ENCODE measurements at places on chromosomes 5 and 9. TPM values are rescaled to one million over a fixed set of nuclear protein-coding genes. Genes with fewer than 3 reads are reported as not detected.

- DNase-seq, result no peak
Observed at GRCh38 chr5:146076028-146076427, 29.3 kb downstream of the PLAC8L1 start.

GRCh38 chr5:140710899-140711552 lies 10.8 kb downstream of the ZMAT2 start:
- DNase-seq, result peak; percentile 96

DNA sequence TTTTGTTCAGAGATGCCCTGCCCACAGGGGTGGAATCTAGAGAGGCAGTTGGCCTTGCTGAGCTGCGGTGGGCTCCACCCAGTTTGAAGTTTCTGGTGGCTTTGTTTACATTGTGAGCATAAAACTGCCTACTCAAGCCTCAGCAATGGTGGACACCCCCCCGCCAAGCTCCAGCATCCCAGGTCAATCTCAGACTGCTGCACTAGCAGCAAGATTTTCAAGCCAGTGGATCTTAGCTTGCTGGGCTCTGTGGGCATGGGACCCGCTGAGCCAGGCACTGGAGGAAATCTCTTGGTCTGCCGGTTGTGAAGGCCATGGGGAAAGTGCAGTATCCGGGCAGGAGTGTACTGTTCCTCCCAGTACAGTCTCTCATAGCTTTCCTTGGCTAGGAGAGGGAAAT lies 55.5 kb downstream of the MINAR2 start:
- no peak for DNase-seq

GRCh38 chr5:172365948-172366608 lies 82.5 kb upstream of the UBTD2 start:
- DNase-seq, result no peak

- DNase-seq, result no peak
Observed at GRCh38 chr9:100408546-100409175, 18.3 kb upstream of the MSANTD3 start.

GRCh38 chr5:132491368-132492364 lies 1.1 kb upstream of the IRF1 start:
- no peak for DNase-seq

DNA sequence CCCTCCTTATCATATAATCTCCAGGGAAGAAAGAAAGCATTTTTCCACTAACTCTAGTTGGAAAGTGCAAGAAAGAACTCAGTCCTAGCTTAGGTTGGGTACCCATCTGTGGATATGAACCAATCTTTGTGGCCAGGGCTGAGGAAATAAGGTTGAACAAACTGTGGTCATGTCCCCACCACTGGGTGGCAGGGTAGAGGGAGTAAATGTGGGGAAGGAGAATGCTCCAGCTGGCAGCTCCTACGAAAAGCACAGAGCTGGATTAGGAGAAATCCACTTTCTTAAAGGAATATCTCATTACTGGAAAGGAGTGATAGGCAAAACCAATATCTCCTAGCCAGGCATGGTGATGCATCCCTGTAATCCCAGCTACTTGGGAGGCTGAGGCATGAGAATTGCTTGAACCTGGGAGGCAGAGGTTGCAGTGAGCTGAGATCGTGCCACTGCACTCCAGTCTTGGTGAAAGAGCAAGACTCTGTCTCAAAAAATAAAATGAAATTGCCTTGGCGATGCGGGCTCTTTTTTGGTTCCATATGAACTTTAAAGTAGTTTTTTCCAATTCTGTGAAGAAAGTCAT lies 175.1 kb downstream of the CCDC192 start:
- DNase-seq, result peak; percentile 62

Gene HCN1
- not detected for total RNA-seq

DNA sequence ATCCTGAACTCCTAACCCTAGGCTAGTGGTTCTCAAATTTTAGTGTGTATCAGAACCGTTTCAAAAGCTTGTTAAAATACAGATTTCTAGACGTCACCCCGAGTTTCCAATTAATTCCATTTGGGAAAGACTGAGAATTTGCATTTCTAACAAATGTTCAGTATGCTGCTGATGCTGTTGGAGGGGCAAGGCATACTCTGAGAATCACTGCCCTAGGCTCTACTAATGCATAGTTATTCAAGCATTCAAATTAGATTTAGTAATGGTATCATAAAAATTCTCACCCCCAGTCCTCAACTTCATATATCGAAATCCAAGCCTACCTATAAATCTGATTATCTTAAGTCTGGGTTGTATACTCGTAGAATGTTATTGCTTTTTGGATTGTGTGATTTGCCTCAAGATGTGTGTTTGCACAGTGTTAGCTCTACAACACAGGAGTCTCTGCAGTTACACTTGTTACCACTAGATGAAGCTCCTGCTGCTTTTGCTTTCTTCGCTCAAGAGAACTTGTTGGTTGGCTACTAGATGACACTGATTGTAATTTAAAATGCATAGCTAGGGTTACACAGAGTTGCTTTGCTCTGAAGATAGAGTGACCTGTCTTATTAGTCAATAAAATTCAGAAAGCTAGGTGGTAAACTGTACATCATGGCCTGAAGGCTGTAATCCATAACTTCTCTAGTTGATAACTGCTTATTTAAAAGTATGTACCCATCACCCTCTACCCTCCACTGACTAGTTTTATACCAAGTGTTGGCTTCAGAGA lies 7.5 kb upstream of the ERAP2 start:
- DNase-seq, result no peak

Gene LHX2
- 0.74 TPM for total RNA-seq

DNA sequence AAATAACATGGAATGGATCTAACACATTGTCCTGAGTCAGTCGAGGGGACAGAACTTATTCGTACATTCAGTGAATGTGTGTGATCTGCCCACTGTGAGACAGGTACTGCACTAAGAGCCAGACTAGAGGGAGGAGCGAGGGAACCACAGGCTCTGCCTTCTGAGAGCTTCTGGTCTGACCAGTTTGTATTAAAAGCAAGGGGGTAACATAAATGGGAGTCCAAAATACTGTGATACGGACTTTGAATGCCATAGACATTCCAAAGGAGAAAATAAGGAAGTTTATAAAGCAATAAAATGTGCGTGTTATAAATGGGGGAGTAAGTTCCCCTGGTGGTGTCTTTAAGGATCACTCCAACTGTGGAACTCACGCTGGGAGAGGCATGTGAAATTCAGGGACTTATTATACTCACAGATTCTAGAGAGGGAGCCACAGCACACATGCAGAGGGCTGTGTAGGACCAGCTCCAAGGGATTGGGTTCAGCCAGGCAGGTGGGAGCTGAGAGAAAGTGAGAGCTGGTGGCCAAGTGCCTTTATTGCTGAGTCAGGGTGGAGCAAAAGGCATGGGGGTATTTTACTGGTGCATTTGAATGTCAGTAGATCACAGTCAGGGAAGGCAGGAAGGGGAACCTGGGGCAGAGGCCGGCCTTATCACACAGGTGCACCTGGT lies 186.5 kb upstream of the WWC1 start:
- no peak for DNase-seq

DNA sequence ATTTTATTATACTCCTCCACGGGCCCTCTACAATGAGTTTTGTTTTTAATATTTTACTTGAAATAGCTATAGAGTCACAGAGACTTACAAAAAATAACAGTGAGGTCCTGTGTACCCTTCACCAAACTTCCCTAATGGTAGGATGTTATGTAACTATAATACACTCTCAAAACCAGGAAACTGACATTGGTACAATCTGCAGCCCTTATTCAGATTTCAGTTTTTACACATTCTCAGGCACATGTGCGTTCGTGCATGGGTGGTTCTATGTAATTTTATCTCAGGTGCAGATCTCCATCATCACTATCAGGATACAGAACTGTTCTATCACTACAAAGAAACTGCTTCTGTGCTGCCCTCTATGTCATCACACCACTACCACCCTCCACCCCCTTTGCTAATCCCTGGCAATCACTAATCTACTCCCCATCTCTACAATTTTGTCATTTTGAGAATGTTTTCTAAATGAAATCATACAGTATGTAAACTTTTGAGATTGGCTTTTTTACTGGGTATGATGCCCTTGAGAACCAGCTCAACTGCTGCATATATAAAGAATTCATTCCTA lies 16.4 kb downstream of the RAB14 start:
- no peak for DNase-seq

DNA sequence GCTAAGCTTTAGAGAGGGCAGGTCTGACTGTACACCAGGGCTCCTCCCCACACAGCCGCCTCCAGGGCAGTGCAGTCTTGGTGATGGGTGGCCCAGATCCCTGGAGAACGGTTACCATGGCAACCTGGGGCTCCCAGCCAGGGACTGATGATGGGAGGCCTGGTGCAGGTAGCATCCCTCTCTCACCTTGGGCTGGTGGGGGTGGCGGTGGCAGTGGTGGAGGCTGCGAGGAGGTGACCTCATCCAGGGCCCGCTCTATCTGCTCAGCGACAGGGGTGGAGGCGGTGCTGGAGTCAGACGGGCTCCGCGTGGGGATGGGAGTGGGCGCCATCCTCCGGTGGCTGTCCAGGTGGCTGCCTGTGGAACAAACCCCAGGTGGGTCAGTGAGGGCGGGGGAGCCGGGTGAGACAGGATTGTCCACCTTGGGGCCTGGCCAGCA lies 12.3 kb downstream of the PRR7 start:
- no peak for DNase-seq

DNA sequence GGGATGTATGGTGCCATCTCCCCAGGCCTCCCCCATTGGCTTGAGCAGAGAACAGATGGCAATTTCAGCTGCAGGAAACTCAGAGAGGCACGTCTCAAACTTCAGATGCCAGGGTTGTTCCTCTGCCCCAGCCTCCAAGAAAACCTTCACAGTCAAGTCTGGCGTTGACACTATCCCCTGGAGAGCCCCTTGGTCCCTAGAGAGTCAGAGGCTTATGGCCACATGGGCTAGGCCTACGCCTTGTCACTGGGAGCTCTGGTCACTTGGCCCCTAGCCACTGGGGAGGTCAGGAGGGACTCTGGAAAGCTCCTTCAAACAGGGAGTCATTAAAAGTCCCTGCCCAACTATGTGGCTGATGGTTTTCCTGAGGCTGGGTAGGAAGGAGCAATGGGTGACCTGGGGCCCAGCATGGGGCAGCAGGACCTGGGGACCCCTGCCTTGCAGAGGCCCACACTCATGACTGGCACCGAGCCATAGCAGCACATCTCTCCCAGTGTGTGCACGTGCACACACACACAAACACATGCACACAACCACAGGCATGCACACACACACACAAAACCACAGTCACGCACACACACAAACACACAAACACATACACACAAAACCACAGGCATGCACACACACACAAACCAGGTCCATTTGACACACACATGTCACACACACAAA lies 144.2 kb downstream of the GADD45G start:
- DNase-seq, result no peak

GRCh38 chr5:172496671-172497371 lies 42.5 kb upstream of the SH3PXD2B start:
- DNase-seq, result peak; percentile 83

GRCh38 chr5:135533794-135534193 lies 2.0 kb downstream of the NEUROG1 start:
- DNase-seq, result no peak

Data from MG63 (cell line).